ENCODE measurements at places on chromosomes 11 and 22. TPM values are rescaled to one million over a fixed set of nuclear protein-coding genes. Genes with fewer than 3 reads are reported as not detected.

Gene IL17REL
- total RNA-seq, result not detected

- no peak for DNase-seq
Observed at GRCh38 chr11:12653729-12654128, 20.5 kb upstream of the TEAD1 start.

Gene HEPHL1
- total RNA-seq, result not detected

GRCh38 chr11:133928628-133929059 lies 28.1 kb downstream of the IGSF9B start:
- DNase-seq, result peak; percentile 61

- DNase-seq, result no peak
Observed at GRCh38 chr11:65470433-65471049, 28.3 kb upstream of the MALAT1 start.

DNA sequence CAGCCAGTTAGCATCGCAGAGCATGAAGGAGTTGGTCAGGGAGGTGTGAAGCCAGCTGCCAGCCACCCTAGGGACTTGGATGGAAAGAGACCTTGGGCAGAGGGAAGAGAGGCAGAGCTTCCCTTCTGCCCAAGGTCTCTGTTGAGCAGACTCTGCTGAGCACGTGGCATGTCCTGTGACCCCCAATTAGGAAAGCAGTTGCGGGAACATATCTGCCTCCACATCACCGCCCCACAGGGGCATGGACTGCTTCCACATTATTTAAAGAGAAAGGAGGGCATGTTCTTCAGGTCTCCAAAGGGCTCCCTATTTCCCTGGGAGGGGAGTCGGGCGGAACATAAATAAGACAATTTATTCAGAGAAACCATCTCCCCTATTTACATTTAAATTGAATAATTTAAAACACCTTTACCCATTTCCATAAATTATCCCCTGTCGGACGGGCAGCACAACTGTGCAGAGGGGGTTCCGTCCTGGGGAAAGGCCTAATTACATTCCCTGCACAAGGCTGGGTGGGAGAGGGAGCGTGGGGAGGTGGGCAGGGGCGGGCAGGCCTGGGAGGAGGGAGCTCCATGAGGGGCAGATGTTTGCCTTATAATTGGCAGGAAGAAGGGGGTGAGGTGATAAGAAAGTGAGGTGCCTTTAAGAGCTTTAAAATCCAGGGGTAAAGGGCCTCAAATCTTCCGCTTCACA lies 88.8 kb upstream of the THY1 start:
- DNase-seq, result no peak

Gene APOBEC3G
- total RNA-seq, result 56.7 TPM

- DNase-seq, result no peak
Observed at GRCh38 chr11:83477772-83478171, 191.6 kb upstream of the CCDC90B start.

Gene CCDC73
- not detected for total RNA-seq

- DNase-seq, result no peak
Observed at GRCh38 chr11:31690516-31690915, 120.6 kb downstream of the PAX6 start.

Gene PRSS23
- total RNA-seq, result 83.0 TPM

DNA sequence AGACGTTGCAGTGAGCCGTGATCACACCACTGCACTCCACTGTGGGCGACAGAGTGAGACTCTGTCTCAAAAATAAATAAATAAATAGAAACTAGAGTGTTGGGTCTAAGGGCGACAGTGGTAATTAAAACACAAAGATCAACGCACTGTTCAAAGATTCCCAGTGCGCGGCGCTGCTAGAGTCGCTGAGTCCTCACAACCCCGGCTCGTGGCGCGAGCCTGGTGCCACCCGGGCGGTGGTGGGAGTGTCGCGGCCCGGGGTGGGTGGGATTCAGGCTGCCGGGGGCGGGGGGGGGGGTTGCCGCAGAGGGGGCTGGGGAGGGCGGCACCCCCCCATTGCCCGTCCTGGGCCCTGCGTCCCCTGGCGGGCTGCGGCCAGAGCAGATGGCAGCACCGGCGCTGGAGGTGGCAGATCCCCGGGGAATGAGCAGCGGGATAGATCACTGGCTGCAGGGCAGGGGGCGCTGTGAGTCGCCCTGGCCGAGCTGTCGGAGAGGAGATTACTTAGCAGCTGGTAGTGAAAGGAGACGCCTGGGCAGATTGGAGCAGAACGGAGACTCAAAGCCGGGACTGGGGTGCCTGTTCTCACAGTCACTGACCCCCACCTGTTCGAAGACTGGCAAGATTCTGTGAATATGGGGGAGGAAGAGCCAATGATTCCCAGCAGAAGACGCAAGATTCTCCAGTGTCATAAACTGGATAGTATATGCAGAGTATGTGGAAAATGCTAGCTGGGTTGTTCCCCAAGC lies 30.2 kb upstream of the APOBEC3A start:
- peak; percentile 35 for DNase-seq

Gene CATSPERZ
- total RNA-seq, result 0.47 TPM

Gene SERHL2
- 1.4 TPM for total RNA-seq

- DNase-seq, result no peak
Observed at GRCh38 chr11:8233691-8234424, 29.8 kb downstream of the LMO1 start.

- DNase-seq, result no peak
Observed at GRCh38 chr11:68266121-68266891, 5.5 kb downstream of the C11orf24 start.

Gene SLC15A3
- total RNA-seq, result 2.0 TPM

DNA sequence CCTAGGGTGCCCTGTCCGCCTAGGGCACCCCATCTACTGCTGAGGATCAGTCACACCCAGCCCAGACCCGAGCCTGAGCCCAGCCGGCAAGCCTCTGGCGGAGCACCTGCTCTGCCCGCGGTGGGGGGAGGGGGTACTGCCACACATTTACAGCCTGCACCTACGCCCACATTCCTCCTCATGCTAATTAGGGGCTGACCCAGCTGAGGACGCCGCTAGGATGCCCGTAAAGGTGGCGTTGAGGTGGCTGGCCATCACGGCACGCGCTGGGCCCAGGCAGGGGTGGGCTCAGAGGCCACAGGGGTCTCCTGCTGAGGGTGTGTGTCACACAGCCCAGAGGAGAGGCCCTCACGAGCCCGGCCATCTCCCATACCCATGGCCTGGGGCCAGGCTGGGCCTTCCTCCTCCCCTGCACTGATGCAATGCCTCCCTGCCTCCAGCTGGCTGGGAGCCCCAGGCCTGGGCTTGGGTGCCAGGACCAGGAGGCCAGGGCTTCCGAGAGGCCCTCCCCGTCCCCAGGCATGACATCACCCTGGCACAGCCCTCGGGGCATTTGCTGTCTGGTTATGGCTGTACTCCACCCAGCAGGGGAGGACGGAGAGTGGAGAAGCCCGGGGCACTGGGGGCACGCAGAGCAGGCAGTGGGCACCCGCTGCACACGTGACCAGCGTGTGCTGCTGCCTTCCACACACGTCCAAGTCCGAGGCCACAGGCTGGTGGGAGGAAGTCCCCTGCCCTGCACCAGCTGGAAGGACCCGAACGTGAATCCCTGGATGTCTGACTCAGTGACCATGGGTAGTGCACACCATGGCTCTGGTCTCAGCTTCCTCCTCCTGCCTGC lies 12.7 kb downstream of the DUSP8 start:
- DNase-seq, result no peak

Gene CDC45
- 116 TPM for total RNA-seq

GRCh38 chr22:49925525-49926128 lies 7.2 kb downstream of the CRELD2 start:
- DNase-seq, result peak; percentile 65

- DNase-seq, result no peak
Observed at GRCh38 chr11:102306817-102307726, 10.2 kb upstream of the BIRC3 start.

Gene PRR33
- total RNA-seq, result not detected

DNA sequence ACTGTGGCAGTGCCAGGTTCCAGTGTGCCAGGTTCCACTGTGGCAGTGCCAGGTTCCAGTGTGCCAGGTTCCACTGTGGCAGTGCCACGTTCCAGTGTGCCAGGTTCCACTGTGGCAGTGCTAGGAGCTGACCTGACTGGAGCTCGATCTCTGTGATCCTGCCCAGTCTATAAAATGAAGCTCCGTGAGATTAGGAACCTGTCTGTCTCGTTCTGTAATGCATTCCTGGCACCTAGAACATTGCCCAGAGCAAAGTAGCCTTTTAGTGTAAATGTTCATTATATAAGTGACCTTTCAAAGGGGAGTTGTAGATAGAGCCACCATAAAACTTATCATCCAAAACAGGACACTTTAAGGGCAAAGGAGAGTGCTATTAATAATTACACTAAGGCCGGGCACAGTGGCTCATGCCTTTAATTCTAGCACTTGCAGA lies 36.0 kb downstream of the ART5 start:
- no peak for DNase-seq

GRCh38 chr22:43501878-43502277 lies 90.1 kb downstream of the MPPED1 start:
- no peak for DNase-seq

DNA sequence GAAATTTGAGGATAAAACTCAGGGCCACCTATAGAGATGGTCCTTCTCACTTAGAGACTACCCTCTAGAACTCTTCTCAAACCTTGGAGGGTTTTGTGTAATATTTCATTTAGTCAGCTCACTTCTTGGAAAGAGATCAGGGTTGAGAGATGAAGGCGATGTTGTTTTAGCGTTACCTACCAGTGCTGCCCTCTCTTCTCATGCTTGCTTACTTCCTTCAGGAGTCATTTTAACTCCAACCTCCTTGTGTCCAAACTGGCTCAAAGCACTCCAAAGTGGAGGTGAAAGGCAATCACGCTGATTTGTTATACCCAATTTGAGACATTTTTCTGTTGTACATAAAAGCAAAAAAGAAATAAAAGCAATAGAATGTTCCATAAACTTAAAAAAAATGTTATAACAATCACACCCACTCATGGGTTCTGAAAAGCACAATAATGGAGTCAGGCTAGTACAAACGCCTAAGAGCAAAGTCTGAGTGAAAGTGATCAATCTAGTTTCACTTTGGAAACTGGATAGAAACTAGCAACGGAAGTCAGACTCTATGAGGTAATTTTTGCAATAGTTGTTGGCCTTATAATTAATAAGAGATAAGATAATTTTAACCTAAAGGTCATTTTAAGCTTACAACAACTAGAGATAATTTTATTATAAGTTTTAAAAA lies 117.1 kb downstream of the MRTFA start:
- no peak for DNase-seq

Gene OR4P4
- total RNA-seq, result not detected

Gene PDGFB
- 1.2 TPM for total RNA-seq

Gene TRPM5
- total RNA-seq, result not detected

DNA sequence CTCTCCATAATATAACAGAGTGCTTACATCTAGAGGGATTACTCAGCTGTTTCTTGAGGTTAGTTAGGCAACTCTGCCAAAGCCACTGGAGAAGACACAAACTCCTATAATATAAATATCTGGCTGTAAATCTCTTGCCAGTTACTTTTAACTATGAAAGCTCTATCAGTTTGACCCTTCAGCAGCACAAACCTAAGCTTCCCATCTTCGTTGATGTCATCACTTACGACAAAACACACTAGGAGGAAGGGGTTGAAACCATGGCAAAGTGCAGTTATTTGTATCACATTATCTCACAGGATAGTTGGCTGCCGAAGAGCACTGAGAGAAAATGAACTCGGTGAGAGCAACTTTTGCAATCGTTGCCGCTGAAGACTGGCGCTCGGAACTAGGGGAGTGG lies 922.1 kb downstream of the OPCML start:
- DNase-seq, result no peak

GRCh38 chr11:125569915-125570621 lies 791 bp downstream of the EI24 start:
- no peak for DNase-seq

DNA sequence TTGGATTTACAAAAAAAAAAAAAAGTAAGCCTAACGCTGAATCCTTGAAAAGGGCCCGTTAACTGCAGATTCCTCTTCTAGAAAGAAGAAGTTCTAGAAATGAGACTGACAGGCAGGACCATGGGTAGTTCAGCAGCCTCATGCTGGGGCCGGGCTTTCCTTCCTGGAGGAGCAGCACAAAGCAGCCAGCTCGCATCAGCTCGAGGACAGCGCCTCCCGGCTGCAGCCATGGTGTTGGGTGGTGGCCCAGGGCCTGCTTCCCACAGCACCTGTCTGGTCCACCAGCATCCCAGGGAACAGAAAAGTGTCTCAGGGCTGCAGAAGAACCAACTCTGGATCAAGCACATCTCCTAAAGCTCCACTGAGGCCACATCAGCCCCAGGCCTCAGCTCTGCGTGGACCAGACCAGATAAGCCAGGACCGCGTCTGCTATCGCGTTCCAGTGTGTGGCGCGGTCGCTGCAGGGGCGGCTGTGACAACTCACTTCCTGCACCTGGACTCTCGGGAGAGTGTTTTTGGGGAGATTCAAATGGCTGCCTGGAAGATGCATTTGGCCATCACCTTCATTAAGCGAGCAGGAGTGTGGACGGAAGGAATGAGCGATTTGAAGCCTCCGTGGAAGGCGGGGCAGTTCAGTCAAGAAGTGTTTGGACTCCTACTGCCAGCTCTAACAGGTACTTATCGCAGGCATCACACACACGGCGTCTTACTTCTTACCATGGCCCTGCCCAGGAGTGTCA lies 53.5 kb downstream of the MYH9 start:
- peak; percentile 27 for DNase-seq

Gene OR5AL1
- total RNA-seq, result not detected

- no peak for DNase-seq
Observed at GRCh38 chr11:15038963-15039362, 34.4 kb upstream of the CALCB start.

- DNase-seq, result no peak
Observed at GRCh38 chr22:20154602-20155187, 3.8 kb upstream of the CCDC188 start.

DNA sequence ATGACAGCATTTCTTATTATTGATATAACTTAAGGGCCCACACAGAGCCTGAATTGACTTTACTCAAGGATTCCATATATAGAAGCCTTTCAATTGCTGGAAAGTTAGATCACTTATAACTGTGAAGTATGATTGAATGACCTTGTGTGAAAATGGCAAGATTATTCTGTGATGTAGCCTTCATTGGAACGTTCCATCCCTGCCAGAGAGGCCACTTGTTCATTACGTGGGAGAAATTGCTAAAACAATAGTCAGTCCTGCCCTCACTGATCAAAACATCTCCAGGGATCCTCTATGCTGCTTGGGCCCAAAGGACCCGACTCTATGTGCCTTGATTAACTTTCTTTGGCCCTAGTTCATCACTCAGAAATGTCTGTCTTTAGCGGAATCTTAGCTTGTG lies 159.5 kb upstream of the BLID start:
- no peak for DNase-seq

DNA sequence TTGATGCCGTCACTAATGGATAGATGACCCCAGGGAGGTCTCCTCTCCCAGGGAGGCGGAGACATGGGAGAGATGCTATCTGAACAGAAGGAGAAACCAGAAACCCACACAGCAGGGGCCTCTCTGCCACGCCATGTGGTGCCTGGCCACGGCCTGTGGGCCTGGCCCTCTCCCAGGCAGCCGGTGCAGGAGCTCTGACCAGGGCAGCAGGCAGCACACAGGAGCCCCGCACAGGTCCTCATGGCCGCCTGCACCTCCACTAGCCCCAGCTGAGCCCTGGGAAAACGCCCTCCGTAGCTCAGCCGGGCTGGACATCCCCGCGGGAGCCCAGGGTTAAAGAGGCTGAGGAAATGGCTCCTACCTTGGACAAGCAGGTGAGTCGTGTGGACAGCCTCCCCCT lies 19.8 kb downstream of the IGSF9B start:
- no peak for DNase-seq

- DNase-seq, result no peak
Observed at GRCh38 chr22:36768141-36768540, 7.8 kb downstream of the IFT27 start.

Gene PGM2L1
- 4.0 TPM for total RNA-seq
